ENCODE measurements at places on chromosomes 5 and 9.

- no peak for DNase-seq
Observed at GRCh38 chr5:130099008-130099407, 194.7 kb downstream of the CHSY3 start.

DNA sequence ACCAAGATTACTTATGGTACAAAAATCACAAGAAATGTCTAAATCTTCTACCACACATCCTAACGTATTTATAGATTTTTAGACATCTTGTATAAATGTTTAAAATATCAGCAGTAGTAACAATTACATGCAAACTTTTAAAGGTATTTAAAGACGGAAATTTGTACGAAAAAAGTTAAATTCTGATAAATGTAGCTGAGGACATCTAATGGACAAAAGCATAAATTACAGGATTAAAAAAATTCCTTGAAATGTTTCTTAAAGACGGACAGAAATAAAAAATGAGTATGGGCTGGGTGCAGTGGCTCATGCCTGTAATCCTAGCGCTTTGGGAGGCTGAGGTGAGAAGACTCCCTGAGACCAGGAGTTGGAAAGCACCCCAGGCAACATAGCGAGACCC, 15.8 kb downstream of the ERCC8 start:
- DNase-seq, result no peak

DNA sequence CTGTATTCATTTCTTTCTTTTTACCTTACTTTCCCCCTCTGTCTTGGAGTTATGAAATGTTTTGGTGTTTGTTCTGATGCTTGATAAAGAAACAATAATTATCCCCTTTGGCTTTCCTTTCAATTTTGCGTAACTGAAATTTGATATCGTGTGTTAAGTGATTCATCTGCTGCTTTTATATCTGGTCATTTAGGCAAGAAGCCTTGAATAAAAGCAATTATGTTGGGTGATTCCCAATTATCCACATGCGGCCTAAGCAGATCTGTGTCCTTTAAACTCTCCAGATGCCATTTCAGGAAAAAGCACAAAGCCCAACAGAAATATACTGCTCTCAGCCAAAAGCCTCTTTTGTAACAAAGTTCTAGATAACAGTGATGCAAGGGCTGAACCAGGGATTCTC, 92.8 kb downstream of the TAF11L14 start:
- no peak for DNase-seq

DNA sequence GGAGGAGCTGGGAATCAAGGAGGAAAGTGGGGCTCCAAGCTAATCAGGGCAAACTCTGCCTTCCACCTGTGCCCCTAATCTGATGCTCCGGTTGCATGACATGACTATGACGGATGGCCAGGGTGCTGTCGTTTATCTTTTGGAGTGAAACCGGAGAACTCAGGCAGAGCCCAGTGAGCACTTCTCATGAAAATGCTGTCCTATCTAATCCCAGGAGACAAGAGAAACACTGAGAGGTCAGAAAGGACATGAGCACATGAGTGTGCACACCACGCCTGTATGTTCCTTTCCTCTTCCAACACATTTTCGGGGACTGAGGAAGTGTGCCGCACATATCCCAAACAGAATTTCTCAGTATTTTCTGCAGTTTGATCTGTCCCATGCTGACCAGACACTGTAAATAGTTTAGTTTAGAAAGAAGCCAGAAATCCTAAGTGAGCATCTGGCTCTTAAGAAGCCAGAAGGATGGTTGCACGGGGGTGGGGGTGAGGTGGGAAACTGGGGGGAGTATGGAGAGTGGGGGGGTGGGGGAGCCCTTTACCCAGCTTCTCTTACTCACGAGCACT, 217.1 kb downstream of the TSSK1B start:
- DNase-seq, result no peak

- no peak for DNase-seq
Observed at GRCh38 chr9:123059472-123060220, 26.2 kb downstream of the GPR21 start.

DNA sequence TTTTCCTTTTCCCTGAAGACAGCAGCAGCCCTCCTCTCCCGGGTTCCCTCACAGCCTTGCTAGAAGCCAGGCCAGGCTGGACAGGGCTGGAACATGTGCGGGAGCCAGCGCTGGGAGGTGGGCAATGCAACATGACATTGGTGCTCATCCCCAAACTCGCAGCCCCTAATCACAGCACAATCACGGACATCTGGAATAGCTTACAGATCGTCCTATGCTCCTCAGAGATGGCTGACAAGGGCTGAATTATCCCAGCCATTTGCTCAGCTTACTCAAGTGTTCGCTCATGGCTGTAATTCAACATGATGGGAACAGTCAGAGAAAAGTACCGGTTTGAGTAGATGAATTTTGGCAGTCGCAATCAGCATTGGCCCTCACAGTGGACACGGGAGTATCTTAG, 49.8 kb downstream of the FSTL4 start:
- no peak for DNase-seq

GRCh38 chr9:97961361-97961760, 21.8 kb upstream of the ANP32B start:
- DNase-seq, result no peak

DNA sequence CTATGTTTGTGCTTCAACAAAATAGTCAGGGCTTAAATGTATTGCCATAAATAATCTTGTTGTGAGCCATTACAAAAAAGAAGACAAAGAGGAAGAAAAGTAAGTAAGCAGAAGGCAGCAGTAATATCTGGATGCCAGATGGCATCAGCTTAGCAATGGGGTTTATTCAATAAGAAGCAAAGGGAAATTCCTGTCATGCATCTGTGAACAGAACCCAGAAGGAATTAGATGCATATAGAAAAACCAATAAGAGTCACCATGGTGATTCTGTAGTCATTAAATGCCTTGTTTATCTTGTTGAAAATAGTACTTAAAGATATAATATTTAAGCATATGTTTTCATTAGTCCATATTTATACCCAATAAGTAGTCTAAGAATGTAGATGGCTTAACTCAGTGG, 216.0 kb downstream of the ADAMTSL1 start:
- DNase-seq, result no peak

- no peak for DNase-seq
Observed at GRCh38 chr5:90472783-90473395, 1.7 kb downstream of the MBLAC2 start.

DNA sequence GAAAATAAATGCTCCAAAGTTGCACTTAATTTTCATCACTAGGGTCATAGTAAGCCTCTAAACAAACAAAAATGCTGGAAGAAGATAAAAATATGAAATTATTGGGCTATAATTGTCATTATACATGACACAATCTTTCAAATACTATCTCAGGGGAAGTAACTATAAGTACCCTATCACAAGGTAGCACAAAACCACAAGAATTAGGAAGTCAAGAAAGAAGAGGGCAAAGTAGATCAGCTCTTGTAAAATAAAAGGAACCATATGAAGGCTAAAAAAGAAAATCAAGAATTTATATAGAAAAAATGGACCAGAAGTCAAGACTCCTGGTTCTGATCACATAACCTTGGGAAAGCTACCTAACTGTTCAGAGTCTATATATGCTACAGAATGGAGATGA, 48.1 kb downstream of the DIAPH1 start:
- no peak for DNase-seq

DNA sequence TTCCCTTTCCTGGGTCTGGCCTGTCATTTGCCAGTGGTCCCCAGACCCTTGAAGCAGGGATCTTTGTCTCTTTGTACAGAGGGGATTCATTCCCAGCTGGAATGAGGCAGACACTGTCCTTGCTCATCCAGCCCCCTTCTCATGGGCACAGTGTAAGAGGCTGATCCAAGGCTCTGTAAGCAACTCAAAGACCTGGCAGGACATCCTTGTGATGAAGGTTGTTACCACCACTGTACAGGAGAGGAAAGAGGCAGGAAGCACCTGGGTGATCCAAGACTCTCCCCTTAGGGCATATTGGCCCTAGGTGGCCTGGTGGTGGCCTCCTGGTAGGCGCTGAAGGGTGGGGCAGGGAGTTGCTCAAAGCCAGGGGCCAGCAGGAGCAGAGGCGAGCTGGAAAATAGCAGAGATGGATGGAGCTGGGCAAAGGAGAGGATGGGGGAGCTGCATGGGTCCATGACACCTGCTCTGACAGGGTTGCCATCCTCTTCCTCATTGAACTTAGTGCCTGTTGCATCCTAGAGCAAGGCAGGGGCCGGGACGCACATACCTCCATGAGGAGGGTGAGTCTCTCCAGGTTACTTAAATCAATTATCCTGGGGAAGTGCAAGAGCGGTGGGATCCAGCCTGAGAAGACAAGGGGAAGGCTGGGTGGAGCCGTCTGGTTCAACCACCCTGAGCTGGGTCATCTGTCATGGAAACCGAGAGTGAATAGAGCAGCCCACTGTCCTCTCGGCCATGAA, 9.8 kb upstream of the GADD45G start:
- DNase-seq, result no peak

Data from stimulated activated CD4-positive, alpha-beta T cell treated with anti-CD3 and anti-CD28 coated beads, Interleukin-1b, Interleukin-23, amount 100 ng/mL, for 1 hour (primary cell).